Activated CD4-positive, alpha-beta memory T cell treated with anti-CD3 and anti-CD28 coated beads, Interleukin-2, amount 10 ng/mL, durations not matched to agents 7 days and 5 days (primary cell): ENCODE measurements at places on chromosomes 4 and X. TPM values are rescaled to one million over a fixed set of nuclear protein-coding genes. Genes with fewer than 3 reads are reported as not detected.

GRCh38 chr4:95637043-95637600, 88.3 kb upstream of the UNC5C start:
- no peaks in the 10 kb centered on the region for H3K36me3 ChIP-seq
- no peaks in the 10 kb centered on the region for H3K27me3 ChIP-seq
- H3K27ac ChIP-seq, result no peak overlapping the region
- H3K4me3 ChIP-seq, result no peak overlapping the region

GRCh38 chr4:7753931-7754465, 185.7 kb downstream of the AFAP1 start:
- H3K27ac ChIP-seq, result no peak overlapping the region
- no peaks in the 10 kb centered on the region for H3K27me3 ChIP-seq
- H3K36me3 ChIP-seq, result no peaks in the 10 kb centered on the region
- no peak overlapping the region for H3K4me3 ChIP-seq
- H3K4me1 ChIP-seq, result peaks cover 26% of the 10 kb centered on the region

DNA sequence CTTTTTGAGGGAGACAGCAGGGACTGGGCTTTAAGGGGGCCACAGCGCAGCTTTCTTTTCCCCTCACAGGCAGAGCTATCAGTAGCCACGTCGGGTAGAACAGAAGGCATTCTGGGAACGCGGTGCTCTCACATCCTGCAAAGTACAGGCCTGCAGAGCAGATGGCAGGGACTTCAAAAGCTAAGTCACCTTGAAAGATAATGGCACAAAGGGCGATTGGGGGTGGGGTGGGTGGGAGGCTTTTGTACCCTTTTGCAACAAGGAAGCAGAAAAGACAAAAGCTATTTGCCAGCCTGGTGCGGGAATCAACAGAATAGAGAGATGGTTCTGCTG, 93.9 kb downstream of the PHKA2 start:
- H3K36me3 ChIP-seq, result no peaks in the 10 kb centered on the region
- no peak for DNase-seq
- no peak overlapping the region for H3K4me3 ChIP-seq
- H3K27me3 ChIP-seq, result no peaks in the 10 kb centered on the region
- no peak overlapping the region for H3K27ac ChIP-seq
- peaks cover 23% of the 10 kb centered on the region for H3K4me1 ChIP-seq

DNA sequence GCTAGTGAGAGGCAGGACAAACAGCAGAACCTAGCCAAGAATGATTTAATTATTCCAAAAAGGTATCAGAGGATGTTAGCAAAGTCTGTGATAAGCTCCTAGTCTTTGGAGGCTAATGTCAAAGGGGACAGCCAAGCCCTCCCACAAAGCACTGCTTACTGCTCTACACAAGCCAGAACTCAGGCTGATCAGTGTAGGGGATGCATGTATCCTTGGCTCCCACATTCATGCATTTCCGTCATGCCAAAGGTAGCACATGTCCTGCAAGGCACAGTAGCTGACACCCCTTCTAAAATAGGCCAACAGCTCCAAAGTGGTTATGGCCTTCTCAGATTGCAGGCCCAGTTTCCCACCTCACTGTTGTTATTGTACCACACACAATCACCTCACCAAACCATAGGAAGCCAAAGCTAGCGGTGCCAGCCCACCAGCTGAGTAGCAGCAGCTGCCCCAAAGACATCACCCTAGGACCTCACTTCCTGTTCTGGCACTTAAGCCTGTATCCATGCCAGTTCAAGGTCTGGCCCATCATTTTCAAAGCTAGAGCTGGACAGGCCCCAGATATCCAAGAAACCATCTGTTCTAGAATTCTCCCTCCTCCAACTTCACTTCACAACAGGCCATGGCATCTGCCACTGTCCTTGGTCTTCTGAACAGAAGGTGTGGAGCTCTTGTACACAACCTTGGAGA, 40.9 kb downstream of the TSPAN5 start:
- H3K27ac ChIP-seq, result no peak overlapping the region
- no peak for DNase-seq
- peaks cover 7% of the 10 kb centered on the region for H3K4me1 ChIP-seq
- H3K36me3 ChIP-seq, result no peaks in the 10 kb centered on the region
- H3K4me3 ChIP-seq, result no peak overlapping the region

DNA sequence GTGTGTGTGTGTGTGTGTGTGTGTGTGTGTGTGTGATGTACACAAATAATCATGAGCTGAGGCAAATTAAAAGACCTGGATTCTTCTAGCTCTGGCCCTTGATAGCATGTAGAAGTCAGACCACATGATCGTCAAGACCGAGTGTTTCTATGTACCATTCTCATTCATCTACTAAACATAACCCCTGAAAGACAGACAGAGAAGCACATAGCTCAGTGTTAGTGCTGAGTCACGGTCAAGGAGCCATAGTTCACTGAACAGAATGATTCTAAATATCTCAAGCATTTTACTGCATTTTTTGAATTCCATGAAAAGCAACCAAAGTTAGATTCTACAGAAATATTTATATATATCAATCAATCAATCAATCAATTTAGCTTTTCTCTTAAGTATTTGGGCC, 412.3 kb upstream of the CXorf51A start:
- H3K4me1 ChIP-seq, result no peaks in the 10 kb centered on the region
- no peak for DNase-seq
- no peak overlapping the region for H3K4me3 ChIP-seq
- no peak overlapping the region for H3K27ac ChIP-seq

DNA sequence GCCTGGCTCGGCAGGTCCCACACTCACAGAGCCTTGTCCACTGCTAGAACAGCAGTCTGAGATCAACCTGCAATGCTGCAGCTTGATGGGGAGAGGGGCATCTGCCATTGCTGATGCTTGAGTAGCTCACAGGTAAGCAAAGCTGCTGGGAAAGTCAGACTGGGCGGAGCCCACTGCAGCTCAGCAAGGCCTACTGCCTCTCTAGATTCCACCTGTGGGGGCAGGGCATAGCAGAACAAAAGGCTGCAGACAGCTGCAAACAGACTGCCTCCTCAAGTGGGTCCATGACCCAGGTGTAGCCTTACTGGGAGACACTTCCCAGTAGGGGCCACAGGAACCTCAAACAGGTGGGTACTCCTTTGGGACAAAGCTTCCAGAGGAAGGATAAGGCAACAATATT, 110.6 kb upstream of the ADAMTS3 start:
- no peaks in the 10 kb centered on the region for H3K36me3 ChIP-seq
- H3K4me3 ChIP-seq, result no peak overlapping the region
- no peaks in the 10 kb centered on the region for H3K27me3 ChIP-seq
- no peak overlapping the region for H3K27ac ChIP-seq
- no peak for DNase-seq

DNA sequence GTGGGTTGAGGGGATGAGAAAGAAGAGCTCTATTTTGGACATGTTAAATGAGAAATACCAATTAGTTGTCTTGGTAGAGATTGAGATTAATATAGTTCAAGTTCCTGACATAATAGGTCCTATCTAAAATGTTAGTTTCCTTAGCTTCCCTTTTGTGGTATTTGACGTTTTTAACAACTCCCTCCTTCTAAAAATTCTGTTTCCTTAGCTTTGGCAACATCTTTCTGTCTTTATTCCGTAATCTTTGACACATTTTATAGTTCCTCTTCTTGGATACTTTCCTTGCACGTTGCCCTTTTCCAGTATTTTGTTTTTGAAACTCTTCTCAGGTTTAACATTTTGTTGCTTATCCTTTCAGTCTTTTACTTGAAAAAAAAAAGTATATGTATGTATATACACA, 36.9 kb downstream of the LAMTOR3 start:
- H3K4me1 ChIP-seq, result peaks cover 73% of the 10 kb centered on the region

DNA sequence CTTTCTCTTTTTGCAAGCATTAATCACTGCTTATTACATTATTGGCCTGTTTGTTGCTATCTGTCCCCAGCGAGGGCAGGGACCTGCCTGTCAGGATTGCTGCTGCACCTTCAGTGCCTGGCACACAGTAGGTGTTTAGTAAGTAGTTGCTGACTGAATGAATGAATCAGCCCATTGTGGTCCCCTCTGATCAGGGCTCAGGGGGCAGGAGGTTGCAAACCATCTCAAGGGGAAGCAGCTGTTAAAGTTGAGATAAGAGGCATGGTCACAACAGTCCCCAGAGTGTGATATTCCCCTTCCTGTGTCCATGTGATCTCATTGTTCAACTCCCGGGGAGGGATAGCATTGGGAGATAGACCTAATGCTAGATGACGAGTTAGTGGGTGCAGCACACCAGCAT, 85.4 kb downstream of the WFS1 start:
- no peaks in the 10 kb centered on the region for H3K36me3 ChIP-seq
- no peaks in the 10 kb centered on the region for H3K4me1 ChIP-seq
- no peak overlapping the region for H3K27ac ChIP-seq
- no peak overlapping the region for H3K4me3 ChIP-seq

- no peak overlapping the region for H3K27ac ChIP-seq
- no peaks in the 10 kb centered on the region for H3K36me3 ChIP-seq
- H3K4me1 ChIP-seq, result no peaks in the 10 kb centered on the region
- H3K4me3 ChIP-seq, result no peak overlapping the region
- H3K27me3 ChIP-seq, result no peaks in the 10 kb centered on the region
These were observed 73.9 kb upstream of the MAP9 start for GRCh38 chr4:155450676-155451075.

DNA sequence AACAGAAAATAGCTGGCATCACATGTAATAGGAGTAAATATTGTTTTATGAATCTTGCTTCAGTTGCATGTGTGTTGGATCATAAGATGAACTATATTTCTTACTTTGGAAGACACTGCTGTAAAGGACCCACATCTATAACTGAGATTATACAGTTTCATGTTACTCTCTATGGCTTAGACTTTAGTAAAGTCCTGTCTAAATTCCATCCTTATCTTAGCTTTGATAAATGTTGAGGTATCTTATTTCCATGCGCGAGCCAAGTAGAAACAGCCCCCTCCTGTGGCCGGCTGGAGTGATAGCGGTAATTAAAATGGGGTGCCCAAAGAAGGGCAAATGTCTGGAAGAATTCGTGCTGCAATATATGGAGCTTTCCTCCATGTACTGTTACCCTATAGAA, 43.0 kb downstream of the CCDC158 start:
- H3K4me1 ChIP-seq, result no peaks in the 10 kb centered on the region
- H3K27ac ChIP-seq, result no peak overlapping the region
- peaks cover 3% of the 10 kb centered on the region for H3K27me3 ChIP-seq
- no peaks in the 10 kb centered on the region for H3K36me3 ChIP-seq

DNA sequence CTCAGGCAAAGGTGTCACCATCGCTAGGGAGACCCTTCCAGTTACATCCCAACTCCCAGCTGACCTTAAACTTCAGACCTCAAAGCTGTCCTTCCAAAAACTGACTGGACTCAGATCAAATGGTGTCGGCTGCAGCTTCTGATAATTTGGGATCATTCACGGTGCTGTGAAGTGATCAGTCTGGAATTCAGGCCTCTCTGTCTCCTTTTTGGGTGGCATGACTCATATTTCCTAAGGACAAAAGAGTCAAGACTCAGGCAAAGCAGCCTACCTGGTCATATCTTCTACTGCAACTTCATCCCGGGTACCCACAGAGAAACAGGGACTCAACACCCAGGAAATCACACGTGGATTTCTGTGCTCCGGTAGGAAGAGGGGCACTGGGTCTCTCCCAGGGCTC, 87.6 kb downstream of the SORCS2 start:
- H3K27me3 ChIP-seq, result peaks cover 7% of the 10 kb centered on the region
- DNase-seq, result no peak
- no peaks in the 10 kb centered on the region for H3K36me3 ChIP-seq

GRCh38 chrX:154040307-154040756, 20.6 kb upstream of the IRAK1 start:
- no peaks in the 10 kb centered on the region for H3K27me3 ChIP-seq
- peaks cover 35% of the 10 kb centered on the region for H3K4me1 ChIP-seq
- H3K36me3 ChIP-seq, result peaks cover 28% of the 10 kb centered on the region
- H3K27ac ChIP-seq, result no peak overlapping the region
- DNase-seq, result no peak
- H3K4me3 ChIP-seq, result no peak overlapping the region

EDA gene
- 4.9 TPM for total RNA-seq

SPIN3 gene
- total RNA-seq, result 7.3 TPM

DGKK gene
- total RNA-seq, result not detected

MAEA gene
- total RNA-seq, result 61.6 TPM
